ENCODE measurements at places on chromosomes 7 and 10.

DNA sequence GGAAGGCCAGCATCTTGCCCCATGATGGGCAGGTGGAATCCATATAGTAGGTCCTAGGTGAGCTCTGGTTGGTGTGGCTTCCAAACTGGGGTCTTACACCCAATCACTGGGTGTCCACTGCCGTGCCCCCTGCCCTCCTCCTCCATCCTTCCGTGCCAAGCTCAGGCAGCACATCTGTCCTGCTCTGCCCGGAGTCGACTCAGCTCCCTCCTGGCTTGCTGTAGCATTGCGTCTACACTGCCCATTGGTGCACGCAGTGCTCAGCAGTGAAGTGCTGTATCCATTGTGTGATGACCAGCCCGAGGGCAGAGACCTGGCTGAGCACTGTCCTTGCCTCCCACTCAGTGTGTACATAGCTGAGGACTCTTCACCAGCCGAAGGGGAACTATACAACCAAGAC is 148.4 kb downstream of the ADAM12 start:
- no peak for DNase-seq

DNA sequence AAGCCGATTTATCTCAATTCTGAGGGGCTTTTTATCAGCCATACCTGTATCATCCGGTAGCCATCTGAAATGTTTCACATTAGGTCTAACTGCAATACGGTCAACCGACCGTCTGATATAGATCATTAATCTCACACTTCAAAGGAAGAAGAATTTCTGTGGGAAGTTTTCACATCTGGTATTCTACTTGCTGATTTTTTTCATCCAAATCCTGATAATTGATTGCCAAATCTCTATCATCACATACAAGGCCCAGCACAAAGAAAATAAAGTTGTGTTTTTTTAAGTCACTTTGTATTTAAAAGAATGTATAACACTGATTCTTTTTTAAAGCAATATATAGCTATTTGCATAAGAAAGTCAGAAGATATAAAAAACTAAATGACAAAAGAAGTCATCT is 132.3 kb downstream of the DKK1 start:
- no peak for DNase-seq

GRCh38 chr7:70294211-70294911 is 696.1 kb downstream of the AUTS2 start:
- DNase-seq = no peak

GRCh38 chr10:80271416-80271815 is 18.0 kb downstream of the MAT1A start:
- no peak for DNase-seq

GRCh38 chr10:37975401-37975991 is 951 bp downstream of the ZNF25 start:
- no peak for DNase-seq

- DNase-seq = no peak
Measured at GRCh38 chr10:20207653-20208052, 391.4 kb downstream of the PLXDC2 start.

- DNase-seq = no peak
Measured at GRCh38 chr10:48905311-48905710, 34.3 kb downstream of the LRRC18 start.

DNA sequence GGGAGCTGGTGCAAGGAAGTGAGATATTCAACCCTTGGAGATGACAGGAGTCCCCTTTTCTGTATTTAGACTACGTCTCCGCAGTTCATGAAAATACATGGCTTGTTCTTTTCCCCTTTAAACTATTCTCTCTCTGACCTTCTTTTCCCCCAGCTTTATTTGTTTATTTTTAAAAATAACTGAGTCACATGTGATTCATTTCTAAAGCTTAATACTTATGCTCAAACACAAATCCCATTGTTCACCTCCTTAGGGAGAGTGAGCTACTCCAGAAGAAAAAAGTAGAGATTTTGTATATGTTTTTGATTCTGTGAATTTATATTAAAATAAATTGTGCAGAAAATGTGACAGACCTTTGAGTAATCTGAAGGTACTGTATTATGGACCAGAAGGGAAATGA is 35.9 kb upstream of the FZD1 start:
- no peak for DNase-seq

DNA sequence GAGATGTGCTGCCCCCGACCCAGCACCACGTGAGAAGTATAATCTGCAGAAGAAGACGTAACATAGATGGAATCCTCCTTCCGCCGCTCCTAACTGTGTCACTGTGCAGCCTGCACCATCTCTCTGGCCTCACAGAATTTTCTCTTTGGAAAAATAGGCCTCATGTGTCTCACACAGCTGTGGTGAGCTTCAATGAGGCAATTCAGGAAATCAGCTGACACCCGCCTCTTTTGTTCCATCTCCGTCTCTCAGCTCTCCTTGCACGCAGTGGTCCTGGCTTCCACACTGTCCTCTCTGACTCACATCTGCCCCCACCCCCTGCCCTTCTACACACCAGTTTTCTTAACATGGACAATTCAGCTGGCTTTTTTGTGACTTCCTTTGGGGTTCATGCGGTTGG is 7.2 kb downstream of the C10orf90 start:
- DNase-seq = peak; percentile 95

DNA sequence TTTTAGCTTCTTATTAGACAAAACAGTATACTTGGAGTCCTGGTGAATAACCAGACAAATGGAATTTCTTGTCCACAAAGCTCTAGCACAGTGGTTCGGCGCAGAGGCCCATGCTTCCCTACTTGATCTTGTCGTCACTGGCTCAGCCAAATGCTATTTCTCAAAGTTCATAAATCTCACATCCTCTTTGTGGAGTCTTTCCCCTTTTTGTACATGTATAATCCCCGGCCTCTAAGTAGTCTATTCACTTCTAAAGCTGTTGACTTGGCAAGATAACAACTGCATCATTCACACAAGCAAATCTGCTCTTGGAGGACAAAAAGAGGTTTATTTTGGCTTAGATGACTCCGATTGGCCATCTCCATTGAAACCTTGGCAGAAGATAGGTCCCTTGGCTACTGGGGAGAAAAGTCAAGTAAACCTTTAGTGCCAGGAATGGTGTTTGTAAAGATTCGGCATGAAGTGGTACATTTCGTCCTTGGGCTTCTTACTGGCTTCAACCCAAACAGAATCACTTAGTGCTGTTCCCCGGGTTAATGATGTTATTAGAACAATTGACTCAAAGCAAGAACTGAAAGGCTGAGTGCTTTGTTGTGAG is 5.1 kb upstream of the AKR1E2 start:
- DNase-seq = no peak

DNA sequence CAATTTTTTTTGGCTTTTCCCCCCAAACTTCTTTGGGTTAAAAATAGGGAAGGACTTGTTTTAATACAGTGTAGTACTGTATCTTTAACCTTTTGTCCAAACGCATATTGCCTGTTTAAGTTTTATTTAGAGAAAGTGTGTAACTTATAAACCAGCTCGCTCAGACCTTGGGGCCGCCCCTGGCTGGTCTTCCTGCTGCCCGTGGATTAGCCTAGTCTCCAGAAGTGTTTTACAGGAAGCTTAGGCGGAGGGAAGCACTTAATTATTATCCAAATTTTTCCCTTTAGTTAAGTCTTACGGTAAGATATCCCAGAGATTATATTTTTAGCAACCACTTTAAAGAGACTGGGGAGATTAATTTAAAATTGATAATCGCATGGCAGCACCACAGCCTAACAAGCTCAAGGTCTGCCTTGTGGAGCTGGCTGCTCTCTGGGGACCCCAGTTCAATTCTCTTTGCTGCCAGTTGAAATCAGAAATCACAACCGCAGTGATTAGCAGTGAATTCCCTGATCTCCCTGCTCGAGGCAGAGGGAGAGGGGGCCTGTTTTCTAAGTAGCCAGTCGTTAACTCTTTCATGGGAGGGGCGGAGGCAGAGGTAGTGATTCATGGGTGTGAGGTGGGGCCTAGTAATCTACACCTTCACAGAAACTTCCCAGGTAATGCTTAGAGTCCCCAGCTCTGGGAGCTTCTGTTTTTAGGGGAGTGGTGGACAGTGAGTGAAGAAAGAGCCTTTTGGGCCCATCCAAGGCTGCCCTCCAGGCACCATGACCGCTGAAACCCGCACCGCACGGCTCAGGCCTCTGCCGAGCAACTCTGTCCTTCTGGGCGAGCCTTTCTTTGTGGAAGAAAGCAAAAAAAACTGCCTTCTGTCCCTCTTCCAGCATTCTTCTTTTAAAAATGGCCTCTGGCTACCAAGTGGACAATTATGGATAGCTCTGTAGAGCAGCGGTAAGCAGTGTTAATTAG is 548.7 kb upstream of the GALNT17 start:
- no peak for DNase-seq

GRCh38 chr10:63752318-63752717 is 231.1 kb downstream of the REEP3 start:
- DNase-seq = no peak

DNA sequence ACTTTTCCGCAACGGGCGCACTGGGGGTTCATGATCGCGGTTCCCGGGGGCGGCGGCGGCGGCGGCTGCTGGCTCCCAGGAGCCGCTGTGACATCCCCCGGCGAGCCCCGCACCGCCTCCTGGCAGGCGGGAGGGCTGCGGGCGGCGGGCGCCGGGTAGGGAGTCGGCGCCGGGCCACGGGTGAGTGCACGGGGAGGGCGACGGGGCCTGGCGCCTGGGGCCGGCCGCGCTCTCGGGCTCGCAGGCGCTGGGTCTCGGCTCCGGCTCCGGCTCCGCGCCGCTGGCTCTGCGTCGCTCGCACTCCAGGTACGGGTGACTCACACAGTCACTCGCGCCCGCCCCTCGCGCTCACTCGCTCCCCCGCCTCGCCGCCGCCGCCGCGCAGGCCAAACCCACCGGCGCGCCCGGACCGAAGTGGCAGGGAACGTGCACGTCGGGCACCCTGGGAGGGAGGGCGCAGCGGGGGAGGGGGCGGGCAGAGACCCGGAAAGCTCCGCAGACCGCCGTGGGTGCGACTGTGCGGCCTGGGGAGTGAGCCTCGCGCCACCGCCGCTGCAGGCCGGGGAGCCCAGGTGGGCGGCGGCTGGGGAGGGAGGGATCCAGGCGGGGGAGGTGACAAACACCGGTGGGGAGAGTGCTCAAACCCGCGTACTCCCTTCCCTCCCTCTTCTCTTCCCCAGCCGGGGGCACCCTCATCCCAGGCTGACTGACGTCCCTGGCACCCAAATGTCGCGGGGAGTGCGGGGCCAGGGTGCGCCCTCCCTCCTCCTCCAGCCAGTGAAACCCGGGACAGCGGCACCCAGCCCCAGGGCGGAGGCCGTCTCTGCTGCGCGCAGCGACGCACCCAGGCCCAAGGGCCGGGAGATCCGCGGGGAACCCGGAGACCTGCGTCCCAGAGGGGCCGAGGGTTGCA is 276.9 kb upstream of the NEBL start:
- DNase-seq = peak; percentile 50

- DNase-seq = no peak
Measured at GRCh38 chr10:11012421-11013295, 5.0 kb upstream of the CELF2 start.

GRCh38 chr7:150992051-150992640 is 1.3 kb downstream of the NOS3 start:
- DNase-seq = no peak

GRCh38 chr7:41688012-41688625 is 14.8 kb downstream of the INHBA start:
- DNase-seq = no peak

DNA sequence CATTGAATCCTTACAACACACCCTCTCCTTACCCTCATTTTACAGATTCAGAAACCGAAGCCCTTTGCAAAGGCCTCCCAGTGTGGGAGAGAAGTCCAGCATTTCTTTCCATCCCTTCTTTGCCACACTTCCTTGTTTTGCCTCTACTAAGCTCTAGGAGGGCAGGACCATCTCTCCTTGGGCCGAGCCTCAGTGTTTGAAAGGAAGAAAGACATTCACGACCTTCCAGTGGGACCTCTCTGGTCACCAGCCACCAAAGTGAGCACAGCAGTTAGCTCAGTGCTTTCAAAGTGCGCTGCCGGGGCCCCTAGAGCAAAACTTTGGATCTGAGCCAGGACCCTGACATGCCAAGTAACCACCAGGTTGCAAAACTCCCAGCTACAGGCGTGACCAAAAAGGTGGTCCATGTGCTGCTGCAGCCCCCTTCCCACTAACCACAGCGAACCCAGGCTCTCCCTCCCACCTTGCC is 12.4 kb downstream of the CTBP2 start:
- peak; percentile 30 for DNase-seq

GRCh38 chr10:109967739-109968088 is 40.1 kb upstream of the ADD3 start:
- DNase-seq = no peak

DNA sequence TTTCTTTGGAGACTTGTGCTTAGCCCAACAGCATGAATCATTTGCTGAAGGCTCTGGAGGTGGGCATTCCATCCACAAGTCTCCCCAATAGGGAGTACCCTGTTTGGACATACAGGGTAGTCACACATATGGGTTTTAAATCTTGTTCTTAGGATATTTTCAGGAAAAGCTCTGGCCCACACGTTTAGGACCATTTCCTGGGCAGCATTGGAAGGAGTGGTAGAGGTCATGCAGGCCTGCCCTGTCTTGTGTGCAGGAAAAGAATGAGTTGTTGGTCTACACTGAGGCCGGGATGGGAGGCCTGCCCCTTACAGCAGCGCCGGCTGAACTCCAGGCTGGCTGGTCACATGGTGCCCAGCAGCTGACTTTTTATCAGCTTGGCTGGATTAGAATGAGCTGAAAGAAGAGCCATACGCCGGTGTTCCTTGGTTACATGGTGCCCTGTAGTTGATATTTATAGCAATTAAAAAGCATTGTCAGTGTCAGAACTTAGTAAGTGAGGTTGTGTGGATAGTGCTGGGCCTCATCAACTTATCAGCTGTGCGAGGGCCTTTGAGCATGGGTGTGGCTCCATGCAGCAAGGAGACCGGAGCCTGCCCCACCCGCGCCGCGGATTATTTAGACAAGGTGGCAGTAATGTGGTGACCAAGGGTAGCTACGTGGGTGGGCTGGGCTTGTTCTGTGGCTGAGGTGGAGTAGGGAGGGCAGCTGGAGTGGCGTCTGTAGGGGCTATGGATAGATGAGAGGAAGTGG is 28.6 kb downstream of the OGDH start:
- no peak for DNase-seq

- no peak for DNase-seq
Measured at GRCh38 chr7:27579565-27579964, 83.1 kb downstream of the HIBADH start.

DNA sequence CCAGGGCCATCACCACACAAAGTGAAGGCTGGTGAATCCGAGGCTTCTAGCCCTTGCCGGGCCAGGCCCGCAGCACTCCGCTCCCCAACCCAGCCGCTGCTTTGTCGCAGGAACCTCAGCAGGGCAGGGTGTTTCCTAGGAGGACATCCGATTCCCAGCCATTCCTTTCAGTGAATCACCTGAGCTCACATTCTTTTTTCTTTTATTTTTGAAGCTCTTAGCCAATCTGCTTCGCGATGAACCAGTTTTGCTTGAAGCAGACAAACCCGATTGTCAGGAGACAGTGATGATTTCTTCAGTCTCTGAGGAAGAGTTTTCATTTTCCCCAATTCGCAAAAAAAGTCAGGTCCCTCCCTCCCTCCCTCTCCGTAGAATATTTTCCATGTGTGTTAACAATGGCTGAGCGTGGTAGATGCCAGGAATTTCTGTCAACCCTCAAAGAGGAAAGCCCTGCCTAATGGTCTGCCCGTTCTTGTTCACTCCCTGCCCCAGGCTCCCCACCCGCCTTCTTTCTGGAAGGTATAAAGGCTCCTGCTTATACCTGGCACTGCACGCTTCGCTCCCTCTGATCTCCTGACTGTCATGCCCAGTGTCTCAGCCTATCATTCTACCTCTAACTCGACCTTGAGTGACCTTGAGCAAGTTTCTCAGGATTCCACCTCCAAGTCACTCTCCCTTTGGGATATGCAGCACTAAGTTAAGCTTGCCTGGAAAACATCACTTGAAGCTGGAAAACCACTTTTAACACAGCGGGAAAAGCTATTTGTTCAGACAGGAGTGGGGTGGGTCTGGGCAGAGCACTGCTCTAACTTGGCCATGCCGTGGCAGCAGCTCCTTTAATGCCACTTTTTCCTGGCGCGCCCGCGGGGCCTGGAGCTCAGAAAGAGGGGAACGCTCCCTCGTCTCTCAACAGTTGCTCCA is 35.1 kb downstream of the EGFR start:
- peak; percentile 57 for DNase-seq

Measured in AG20443 (cell line).